Activated naive CD4-positive, alpha-beta T cell treated with anti-CD3 and anti-CD28 coated beads, Interleukin-2, amount 10 ng/mL, durations not matched to agents 5 hours and 36 hours (primary cell): ENCODE measurements at places on chromosomes 3 and 15. TPM values are rescaled to one million over a fixed set of nuclear protein-coding genes. Genes with fewer than 3 reads are reported as not detected.

The RUVBL1 gene
- total RNA-seq: 47.7 TPM

The GOLGA8N gene
- 5.3 TPM for total RNA-seq

The SLC12A6 gene
- 46.7 TPM for total RNA-seq

The CNTN4 gene
- total RNA-seq: not detected

The SETD5 gene
- total RNA-seq: 102 TPM

The PLA2G4E gene
- total RNA-seq: not detected

The NTRK3 gene
- total RNA-seq: not detected

The WDR93 gene
- not detected for total RNA-seq

The ARL6 gene
- 3.4 TPM for total RNA-seq

The CHDH gene
- 0.43 TPM for total RNA-seq

The LMAN1L gene
- 0.38 TPM for total RNA-seq

The CLDN18 gene
- total RNA-seq: not detected

The HACD2 gene
- 24.4 TPM for total RNA-seq

The FOXL2 gene
- not detected for total RNA-seq

The GPR149 gene
- total RNA-seq: not detected

The KCNMB2 gene
- total RNA-seq: not detected
